ENCODE measurements at places on chromosomes 1 and 21.
A peak's percentile ranks its signal among the peaks of the same experiment; 100 is the strongest.

DNA sequence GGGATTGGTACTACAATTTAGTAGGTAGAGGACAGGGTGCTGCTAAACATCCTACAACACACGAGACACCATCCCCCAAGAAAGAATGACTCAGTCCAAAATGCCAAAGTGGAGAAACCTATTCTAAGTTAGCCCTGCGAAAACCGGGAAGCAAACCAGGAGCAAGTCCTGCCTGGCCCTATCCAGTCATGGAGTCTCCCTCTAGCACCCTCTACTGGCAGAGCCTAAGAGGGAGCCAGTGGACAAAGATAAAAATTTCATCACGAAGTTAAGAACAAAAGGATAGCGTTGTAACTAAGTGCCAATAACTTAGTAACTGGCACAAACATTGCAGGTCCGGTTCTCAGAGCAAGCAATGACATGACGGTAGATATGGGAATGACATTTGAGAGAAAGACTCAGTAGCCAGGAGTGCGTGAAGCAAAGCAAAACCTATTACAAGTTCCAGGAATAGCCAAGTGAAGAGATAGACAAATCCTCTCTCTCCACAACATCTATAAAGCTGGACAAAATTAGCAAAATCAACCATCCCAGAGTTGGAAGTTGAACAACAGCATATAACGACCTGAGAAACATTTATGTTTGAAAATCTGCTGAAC, 383.5 kb downstream of the OMA1 start:
- DNase-seq, result peak; percentile 22

DNA sequence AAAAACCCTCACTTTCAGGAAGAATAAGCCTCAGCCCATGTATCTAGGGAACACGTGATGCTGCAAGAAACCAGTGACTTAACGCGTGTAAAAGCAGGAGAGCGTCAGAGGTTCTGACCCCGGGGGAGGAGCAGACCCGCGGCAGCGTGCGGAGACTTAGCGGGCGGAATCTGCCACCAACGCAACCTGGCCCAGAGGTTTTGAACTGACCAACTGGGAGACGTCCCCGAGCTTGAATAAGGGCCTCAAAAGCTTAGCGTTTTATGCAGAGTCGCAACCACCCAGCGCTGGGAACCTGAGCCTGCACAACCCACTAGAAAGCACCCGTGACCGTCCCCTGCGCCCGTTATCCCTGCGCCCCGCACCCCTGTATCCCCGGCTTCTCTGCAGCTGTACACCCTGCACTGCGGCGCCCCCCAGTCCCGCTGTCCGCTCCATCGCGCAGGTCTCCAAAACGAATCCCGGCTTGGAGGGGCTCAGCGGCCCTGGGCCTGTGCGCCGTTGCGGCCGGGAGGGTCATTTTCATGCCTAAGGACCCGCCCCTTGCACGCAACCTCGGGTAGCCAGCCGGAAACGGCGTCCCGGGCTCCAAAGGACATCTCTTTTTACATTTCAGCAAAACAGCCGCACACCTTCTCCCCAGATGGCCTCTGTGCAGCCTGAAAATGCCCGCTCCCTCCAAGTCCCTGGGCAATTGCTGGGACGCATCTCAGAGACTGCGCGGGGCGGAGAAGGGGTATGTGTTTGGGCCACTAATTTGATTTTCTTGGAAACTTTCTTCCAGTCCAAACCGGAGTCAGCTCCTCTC, 29.4 kb upstream of the TRIM17 start:
- no peak for DNase-seq

- no peak for DNase-seq
Observed at GRCh38 chr1:4483021-4483625, 171.3 kb upstream of the AJAP1 start.

DNA sequence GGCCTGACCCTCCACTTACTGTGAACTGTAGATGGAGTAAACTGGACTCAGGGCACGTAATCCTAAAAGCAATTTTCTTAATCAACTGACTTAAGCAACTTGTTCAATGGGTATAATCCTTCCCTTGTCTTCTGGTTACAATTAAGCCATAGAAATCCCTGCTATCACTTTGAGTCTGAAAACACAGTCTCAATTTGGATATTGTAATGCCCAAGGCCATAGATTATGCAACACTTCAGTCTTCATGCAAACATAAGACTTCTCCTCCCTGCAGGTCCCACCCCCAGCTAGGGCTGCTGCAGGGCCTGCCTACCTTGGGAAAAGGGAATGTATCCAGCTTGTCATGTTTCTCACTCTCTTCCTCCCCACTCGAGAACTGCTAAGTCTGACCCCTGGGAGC, 6.2 kb upstream of the SLC5A9 start:
- no peak for DNase-seq

DNA sequence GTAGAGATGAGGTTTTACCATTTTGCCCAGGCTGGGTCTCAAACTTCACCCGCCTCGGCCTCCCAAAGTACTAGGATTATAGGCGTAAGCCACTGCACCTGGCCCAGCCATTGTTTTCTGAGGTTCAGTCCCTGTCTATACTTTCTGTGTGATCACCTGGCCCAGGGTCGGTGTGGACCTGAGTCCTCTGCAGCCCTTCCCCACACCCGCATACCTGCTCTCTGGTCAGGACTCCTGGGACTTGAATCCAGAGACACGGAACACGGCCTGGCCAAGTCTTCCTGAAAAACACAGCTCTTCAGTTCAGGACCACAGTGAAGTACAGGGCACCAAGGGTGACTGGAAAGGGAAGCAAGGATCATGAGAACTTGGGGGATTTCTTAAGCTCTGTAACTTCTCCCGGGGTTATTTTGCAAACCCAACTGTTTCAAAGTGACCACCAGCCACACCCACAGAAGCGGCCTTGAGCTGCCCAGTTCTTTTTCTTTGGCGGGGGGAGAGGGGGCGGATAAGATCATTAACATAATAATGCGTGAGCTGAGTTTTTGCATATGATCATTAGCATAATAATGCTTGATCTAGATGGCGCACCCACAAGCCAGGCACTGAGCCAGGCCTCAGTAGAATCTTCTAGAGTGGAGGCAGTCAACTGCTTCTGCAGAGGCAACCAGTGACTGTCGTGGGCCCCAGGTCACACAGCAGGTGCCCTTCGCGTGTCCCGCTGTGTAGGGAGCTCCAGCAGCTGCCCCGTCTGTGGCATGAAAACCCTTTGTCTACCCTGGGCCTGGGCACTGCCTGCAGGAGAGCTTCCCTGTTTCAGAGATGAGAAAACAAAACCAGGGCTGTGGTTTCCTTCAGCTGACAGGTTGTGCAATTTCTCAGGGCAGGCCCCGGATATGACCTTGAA, 1.7 kb upstream of the NADK start:
- peak; percentile 90 for DNase-seq

- no peak for DNase-seq
Observed at GRCh38 chr1:116494745-116495144, 76.1 kb downstream of the CD58 start.

- peak; percentile 69 for DNase-seq
Observed at GRCh38 chr1:15501208-15502032, 22.6 kb downstream of the CASP9 start.

DNA sequence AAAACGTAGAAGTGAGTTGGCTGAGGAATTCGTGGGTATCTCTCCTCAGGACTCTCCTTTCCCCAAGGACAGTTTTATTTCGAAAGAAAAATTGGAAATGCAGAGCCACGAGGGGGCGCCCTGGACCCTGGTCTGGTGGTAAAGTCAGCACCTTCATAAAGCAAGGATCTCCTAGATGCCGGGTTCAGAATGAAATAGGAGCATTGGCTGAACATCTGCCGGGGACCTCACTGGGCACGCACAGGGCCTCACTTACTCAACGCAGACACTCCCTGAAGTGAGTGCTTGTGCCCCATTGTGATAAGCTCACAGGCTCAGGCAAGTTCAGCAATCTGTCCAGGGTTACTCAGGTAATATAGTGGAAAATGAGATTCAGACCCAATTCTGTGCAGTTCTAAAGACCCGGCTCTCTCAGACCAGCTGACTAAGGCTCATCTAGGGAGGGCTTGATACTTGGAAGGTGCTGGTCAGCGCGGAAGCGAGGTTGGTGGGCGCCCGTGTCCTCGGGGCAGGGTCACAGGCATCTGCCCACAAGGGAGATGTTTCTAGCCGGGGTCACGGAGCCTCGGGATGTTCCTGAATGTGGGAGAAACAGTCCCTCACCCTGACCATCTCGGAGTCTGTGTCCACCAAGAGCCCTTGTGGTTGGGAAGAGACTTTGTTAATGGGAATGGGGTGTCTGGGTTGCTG, 55.7 kb upstream of the ETV3 start:
- peak; percentile 62 for DNase-seq

- no peak for DNase-seq
Observed at GRCh38 chr1:227740401-227740960, 5.2 kb downstream of the SNAP47 start.

GRCh38 chr1:153626904-153627714, at the start of gene S100A13:
Gene S100A13, minus strand, starts transcription at chr1:153627505. Its CDS starts 1,033 bp downstream, at chr1:153626472.
- peak; percentile 67 for DNase-seq

DNA sequence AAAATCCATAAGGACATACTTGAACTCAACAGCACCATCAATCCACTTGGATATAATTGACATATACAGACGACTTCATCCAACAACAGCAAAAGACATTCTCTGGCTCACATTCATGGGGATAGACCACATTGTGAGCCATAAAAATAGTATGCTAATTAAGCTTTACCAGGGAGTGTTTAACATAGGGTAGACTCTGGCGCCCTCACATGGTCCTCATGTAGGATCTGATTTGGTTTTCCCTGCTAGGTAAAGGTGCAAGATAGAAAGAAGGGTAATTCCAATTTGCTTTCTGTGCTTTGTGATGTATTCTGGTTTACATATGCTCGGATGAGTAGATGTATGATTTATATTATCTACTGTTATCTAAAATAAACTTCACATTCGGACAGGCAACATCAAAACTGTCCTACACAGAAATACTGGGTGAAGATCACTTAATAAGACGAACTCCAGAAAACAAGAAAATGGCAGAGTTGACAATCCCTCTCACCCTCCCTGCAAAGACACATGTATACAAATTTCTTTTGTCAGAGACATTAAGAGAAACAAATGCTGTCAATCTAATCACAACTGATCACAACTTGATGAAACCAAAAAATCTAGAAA, 27.7 kb downstream of the CR1L start:
- DNase-seq, result peak; percentile 31

GRCh38 chr1:110475362-110476027, 24.5 kb downstream of the PROK1 start:
- DNase-seq, result no peak

GRCh38 chr1:50593515-50593914, 170.3 kb upstream of the DMRTA2 start:
- DNase-seq, result no peak

GRCh38 chr1:159985473-159985872, 31.4 kb upstream of the SLAMF9 start:
- DNase-seq, result no peak

DNA sequence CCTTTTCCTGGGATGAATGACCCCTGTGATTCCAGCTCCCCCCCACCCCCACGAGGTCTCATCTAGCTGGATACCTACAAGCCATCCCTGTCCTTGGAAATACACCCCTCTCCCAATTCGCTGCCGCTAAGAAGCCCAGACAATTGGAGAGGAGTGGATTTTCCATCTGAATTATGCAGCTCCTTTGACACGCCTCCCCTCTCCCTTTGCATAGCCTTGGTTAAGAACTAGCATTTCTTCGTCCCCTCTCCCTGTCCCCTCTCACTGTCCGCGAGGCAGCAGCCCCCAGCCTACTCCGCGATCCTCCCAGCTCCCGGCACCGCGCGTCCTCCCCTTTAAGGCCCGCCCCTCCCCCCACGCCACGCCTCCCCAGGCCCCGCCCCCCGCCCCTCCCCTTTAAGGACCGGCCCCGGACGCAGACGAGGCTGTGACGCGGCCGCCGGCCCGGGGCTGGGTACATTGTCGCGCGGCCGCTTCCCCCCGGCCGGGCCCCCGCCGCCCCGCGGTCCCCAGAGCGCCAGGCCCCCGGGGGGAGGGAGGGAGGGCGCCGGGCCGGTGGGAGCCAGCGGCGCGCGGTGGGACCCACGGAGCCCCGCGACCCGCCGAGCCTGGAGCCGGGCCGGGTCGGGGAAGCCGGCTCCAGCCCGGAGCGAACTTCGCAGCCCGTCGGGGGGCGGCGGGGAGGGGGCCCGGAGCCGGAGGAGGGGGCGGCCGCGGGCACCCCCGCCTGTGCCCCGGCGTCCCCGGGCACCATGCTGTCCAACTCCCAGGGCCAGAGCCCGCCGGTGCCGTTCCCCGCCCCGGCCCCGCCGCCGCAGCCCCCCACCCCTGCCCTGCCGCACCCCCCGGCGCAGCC, at the start of gene MAPKAPK2:
Gene MAPKAPK2 (plus strand): TSS at position 428 of the 856 bp plus-strand sequence. CDS start 325 bp downstream, at position 753.
- peak; percentile 87 for DNase-seq

DNA sequence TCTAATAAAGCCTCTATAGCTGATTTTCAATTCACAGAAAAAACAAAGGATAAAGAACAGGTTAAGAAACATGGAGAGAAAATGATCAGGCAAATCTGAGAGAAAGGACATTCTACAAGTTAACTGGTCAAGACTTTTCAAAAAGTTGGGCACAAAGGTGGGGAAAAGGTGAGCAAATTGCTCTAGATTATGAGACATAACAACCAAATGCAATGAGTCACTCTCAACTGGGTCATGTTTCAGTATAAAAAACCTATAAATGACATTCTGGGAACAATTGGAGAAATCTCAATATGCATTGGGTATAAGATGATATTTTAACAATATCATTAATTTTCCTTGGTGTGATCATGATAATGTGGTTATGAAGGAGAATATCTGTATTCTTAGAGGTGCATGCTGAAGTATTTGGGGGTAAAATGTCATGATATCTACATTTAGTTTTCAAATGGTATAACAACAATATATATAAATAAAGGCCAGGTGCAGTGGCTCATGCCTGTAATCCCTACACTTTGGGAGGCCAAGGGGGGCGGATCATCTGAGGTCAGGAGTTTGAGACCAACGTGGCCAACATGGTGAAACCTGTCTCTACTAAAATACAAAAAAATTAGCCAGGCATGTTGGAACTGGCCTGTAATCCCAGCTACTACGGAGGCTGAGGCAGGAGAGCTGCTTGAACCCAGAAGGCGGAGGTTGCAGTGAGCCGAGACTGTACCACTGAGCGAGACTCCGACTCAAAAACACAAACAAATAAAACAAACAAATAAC, 27.0 kb downstream of the ANKRD13C start:
- DNase-seq, result no peak

DNA sequence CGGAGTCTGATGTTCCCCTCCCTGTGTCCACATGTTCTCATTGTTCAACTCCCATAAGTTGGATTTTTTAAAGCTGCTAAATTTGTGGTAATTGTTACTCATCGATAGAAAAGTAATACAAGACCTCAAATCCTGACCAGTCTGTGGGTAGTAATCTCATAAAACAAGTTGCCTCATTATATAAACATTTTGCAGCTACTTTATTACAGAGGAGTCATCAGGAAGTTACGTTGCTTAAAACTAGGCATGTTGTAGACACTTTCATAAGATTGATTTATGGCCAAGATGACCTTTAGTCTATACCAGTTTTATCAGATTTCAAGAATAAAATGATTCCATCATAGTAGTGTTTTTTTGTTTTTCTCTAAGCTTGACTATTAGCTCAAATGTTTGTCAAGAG, 208.8 kb downstream of the GIPC2 start:
- DNase-seq, result no peak

GRCh38 chr1:60394436-60394835, 320.9 kb upstream of the C1orf87 start:
- DNase-seq, result no peak

- DNase-seq, result no peak
Observed at GRCh38 chr1:236064674-236065508, at the start of gene NID1. Gene NID1, minus strand, starts transcription at chr1:236065090. Its CDS starts 11 bp downstream, at chr1:236065079.

GRCh38 chr1:6259491-6260362, 1.2 kb downstream of the GPR153 start:
- DNase-seq, result peak; percentile 41
